ENCODE measurements at places on chromosomes 3 and 15.
A peak's percentile ranks its signal among the peaks of the same experiment; 100 is the strongest.

DNA sequence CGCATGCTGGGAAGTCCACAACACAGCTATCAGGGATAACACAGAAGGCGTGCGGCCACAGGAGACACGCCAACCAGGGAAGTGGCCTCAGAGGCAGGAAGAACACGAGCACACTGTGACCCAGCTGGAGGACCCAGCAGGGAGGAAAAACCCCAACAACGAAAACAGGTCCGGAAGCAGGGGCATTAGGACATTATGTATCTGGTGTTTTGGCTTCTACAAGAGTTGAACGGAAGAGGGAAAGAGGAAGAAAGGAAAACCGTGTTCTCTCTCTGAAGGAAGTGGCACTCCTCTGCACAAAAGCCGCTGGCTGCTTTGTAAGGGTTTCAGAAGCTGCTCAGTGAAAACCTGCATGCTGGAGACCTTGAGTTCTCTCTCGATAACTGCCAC lies 61.8 kb downstream of the HACD2 start:
- no peak for DNase-seq

GRCh38 chr15:67944010-67944641 lies 104.3 kb upstream of the RNU6-1 start:
- no peak for DNase-seq

- DNase-seq, result peak; percentile 45
Measured at GRCh38 chr3:8239718-8240695, 261.6 kb upstream of the LMCD1 start.

DNA sequence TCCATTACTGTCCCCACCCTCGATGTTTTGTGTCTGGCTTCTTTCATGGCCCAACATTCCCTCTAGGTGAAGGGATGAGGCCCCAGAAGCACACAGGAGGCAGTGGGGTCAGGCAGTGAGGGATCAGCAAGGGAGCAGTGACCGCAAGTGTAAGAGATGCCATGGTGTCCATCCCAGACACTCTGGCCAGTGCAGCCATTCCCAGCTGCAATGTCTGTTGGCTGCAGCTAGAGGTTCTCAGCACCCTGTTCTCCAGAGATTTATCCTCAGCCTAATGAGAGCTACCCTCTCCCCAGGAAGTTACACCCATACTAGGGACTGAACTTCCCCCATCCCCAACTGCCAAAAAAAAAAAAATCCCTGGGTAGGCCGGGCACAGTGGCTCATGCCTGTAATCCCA lies 40.2 kb downstream of the TRANK1 start:
- peak; percentile 42 for DNase-seq

- peak; percentile 1 for DNase-seq
Measured at GRCh38 chr15:80026754-80027153, 32.7 kb upstream of the ZFAND6 start.

DNA sequence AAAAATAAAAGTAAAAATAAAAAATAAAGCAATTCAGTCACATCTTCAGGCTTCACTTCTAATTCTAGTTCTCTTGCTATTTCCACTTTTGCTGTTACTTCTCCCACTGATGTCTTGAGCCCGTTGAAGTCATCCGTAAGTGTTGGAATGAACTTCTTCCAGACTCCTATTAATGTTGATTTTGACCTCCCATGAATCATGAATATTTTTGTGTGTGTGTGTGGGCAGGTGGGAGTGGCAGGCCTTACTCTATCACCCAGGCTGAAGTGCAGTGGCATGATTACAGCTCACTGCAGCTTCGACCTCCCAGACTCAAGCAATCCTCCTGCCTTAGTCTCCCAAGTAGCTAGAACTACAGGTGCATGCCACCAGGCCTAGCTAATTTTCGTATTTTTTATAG lies 10.7 kb downstream of the USP4 start:
- DNase-seq, result no peak

DNA sequence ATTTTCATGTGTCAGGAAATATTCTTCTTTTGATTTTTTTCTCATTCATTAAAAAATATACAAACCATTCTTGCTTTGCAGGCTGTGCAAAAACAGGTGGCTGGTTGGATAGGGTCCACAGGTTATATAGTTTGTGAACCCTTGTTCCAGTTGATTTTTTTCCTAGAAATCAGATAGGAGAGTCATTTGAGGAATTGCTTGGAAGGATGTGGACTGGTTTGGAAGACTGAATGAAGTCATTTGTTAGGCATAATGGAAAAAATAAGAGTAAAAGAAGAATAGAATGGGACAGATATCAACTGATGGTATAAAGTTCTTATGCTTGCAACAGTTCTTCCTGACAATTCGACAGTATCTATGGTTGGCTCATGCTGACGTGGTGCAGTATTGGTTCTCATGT lies 189.4 kb downstream of the PTPRG start:
- DNase-seq, result no peak

DNA sequence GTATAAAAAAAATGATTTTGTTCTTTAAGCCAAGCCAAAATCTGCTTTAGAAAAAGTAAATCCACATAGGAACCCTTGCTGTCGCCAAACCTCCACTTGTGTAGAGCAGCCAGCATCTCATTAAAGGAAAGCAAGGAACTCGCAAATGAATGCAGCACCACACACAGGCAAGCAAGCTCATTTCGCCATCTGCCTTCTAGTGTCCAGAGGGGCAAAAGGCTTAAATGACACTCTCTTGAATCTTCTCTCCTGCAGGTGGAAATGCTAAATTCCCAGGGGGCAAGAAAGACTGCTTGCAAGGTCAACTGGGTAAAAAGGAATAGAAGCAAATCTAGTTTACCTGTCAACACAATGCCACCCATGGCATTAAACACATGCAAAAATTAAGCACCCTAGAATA lies 2.4 kb downstream of the MB21D2 start:
- DNase-seq, result peak; percentile 22

GRCh38 chr3:139937674-139938279 lies 2.8 kb downstream of the CLSTN2 start:
- DNase-seq, result peak; percentile 50

DNA sequence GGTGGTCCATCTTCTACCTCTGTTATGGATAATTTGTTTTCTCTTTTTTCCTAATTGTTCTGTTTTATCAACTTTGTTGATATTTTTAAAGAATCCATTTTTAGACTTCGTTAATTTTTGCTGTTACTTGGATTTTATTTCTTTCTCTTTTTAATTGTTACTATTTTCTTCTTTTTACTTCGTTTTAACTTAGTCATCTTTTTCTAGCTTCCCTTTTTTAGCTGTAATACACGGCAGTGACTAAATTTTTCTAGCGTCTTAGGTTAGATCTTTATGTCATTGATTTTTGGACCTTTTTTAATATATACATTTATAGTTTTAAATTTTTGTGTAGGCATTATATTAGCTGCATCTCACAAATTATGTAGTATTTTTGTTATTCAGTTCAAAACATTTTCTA lies 33.1 kb downstream of the ARIH2 start:
- no peak for DNase-seq

DNA sequence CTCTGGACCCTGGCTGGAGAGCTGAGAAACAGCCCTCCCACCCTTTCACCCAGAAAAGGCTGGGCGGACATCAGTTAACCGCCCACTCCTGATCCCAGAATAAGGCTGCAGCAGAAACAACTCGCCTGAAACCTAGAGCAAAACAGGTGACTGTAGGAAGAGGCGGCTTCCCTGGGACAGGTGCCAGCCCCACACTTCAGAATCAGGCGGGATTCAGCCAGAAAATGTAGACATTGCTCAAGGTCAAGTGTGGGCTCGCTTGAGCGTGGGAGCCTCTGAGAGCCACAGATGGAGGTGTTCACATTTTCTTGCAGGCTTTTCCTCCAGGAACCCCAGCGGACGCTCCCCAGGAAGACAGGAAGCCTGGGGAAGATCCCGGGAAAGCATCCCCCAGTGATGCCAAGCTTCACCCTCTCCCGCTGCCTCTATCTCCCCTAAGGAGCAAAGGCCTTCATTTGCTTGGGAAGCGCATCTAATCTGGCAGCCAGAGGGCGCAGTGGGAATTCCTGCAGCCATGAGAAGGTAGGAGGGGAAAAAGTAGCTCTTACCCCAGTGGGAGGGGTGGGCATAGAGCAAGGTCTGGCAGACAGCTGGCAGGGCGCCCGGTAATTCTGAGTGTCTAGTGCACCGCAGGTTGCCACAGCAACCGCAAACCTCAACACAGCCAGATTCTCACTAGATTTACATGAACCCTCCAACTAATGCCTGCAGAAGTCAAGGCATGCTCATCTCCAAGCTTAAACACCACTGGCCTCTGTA lies 77.7 kb downstream of the OCA2 start:
- DNase-seq, result peak; percentile 98

DNA sequence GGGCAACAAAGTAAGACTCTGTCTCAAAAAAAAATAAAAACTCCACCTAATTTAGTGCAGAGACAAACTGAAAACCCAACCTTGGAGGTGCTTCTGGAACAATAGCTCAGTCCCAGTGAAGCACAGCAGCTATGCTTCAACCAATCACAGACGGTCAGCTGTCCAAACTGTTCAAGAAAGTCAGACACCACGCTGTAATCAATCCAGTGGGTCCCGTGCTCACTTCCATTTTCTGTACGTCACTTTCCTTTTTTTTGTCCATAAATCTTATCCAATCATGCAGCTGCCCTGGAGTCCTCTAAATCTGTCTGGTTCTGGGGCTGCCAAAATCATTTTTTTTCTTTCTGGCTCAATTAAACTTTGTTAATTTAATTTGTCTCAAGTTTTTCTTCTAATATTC lies 93.6 kb upstream of the FAM174B start:
- DNase-seq, result no peak

GRCh38 chr15:58545307-58546065 lies 113.7 kb downstream of the LIPC start:
- DNase-seq, result no peak

GRCh38 chr3:30663533-30664241 lies 57.3 kb downstream of the TGFBR2 start:
- DNase-seq, result no peak

GRCh38 chr15:90677807-90678790 lies 39.0 kb upstream of the BLM start:
- DNase-seq, result no peak

GRCh38 chr3:111802700-111803099 lies 56.4 kb upstream of the PHLDB2 start:
- no peak for DNase-seq

DNA sequence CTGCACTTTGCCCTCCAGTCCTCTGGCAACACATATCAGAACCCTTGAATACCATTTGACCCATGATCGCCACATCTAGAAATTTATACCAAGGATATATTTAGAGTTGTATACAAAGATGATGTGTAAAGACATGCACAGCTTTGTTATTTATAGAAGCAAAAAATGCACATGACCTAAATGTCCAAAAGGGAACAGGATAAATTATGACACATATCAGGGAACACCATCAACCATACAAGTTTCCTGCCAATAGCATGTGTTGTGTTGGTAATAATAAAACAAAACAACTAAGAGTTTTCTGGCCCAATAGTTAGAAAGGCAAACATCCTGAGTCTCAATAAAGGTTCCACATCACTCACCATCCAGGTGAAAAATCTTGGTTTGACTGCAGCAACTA lies 51.5 kb downstream of the AAGAB start:
- DNase-seq, result no peak

DNA sequence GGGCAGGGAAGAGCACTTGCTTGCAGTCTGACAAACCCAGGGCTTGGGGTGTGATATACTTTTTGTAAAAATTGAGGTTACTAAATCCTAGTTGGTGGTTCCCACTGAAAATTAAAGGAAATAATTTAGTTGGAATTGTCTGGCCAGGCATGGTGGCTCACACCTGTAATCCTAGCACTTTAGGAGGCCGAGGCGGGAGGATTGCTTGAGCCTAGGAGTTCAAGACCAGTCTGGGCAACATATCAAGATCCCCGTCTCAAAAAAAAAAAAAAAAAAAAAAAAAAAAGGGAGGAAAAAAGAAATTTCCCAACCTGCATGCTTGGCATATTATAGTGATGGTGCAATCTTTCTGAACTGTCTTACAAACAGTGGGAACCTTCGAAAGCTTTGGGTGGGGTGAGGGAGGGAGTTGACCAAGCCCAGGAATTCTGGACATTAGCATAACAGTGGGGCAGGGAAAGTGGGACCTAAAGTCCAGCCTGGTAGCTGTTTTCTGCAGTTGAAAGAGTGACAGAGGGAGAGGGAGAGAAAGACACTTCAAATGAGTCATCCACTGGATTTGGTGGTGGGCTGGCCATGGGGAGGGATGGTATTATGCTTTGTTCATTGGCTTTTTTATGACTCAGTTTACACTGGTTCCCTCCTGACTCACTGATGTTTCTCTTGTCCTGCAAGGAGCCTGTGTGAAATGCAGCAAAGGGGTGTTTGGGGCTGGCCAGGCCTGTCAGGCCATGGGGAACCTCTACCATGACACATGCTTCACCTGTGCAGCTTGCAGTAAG lies 41.1 kb downstream of the LIMD1 start:
- DNase-seq, result no peak
